GM23338 (cell line): ENCODE measurements at places on chromosomes 13 and 19.

DNA sequence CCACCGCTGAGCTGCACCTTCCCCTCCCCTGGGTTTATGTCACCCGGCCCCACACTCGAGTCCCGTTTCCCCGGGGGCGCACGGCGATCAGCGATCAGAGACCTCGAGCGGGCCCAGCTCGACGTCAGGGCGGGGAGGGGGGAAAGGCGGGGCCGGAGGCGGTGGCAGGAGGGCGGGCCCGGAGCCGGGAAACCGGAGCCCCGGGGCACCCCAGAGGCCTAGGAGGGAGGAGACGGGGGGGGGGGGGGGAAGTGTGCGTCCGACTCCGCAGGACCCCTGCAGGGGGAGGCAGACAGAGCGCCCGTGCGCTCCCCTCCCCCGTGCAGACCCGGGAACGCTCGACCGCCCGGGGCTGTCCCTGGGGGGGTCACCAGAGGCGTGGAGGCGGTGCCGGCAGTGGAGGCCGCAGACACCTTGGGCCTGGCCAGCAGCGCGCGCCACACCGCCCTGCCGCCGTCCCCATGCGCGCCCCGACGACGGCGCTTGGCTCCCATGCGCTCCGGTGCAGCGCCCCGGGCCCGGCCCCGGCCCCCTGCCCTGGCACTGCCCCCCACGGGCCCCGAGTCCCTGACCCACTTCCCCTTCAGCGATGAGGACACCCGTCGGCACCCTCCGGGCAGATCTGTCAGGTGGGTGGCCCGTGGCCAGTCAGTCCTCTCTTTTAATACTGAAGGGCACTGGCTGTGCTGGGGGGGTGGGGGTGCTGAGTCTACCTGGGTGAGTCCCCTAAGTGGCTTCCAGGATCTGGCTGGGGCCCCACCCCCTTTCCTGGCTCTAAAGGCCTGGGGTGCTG is 11.8 kb downstream of the PDE4A start:
- peak; percentile 60 for DNase-seq

GRCh38 chr13:104372095-104372655 is 1306.0 kb upstream of the SLC10A2 start:
- no peak for DNase-seq

DNA sequence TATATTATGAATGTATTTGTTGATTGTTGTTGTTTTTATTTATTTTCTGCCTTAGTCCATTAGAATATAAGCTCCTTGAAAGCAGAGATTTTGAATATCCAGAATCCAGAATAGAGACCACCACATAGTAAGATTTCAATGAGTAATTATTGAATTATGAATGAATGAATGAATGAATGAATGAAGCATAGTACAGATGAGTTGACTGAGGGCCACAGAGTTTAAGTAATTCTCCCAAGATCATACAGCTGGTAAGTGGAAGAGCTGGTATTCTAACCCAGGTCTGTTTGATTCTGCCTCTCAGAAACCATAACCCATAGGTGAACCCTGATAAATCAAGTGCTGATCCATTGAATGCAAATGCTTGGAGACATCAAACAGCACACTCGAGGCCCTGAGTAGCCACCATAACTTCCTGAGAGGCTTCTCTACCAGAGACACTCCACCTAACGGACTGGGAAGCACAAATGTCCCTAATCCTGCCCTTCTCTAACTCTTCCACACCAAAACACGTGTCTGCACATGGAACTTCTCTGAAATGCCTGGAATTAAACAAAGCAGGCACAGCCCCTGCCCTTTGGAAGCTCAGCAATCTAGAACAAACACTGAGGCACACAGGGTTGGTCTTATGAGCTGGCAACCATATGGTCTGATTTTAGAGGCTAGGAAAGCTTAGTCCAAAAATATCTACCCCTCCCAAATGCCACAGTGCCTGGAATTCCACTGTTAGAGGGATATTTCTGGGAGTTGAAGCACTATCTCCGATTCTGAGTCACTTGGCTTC is 190.1 kb downstream of the FOXO1 start:
- no peak for DNase-seq

- no peak for DNase-seq
Observed at GRCh38 chr13:75860935-75861334, 224.8 kb downstream of the LMO7 start.

DNA sequence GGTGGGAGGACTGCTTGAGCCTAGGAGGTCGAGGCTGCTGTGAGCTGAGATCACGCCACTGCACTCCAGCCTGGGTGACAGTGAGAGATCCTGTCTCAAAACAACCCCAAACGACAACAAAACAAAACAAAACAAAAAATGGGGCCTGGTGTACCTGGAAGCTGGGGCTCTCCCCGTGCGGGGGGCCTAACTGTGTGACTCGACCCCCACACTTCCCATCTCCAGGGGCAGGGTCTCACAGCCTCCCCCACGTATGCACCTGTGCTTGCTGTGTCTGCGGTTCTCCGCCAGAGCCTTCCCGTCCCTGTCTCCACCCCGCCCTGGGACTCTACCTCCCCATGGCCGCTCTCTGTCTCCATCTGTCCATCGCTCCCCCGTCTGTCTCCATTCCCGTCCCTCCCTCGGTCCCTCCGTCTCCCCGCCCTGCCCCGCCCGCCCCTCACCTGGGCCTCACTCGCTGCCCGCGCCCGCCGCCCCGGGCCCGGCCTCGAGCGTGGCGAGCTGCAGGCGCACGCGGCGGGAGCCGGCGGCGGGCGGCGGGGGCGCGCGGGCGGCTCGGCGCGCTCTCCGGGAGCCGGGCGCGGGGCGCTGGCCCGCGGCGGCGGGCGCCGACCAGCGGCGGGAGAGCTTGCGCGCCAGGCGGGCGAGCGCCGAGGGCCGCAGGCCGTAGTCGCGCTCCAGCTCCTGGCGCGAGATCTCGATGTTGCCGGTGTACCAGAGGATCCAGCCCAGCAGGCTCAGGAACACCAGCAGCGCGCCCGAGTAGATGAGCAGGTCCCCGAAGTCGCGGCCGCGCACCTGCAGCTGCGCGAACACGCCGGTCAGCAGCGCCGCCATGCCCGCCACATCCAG is 587 bp downstream of the TMEM238 start:
- peak; percentile 90 for DNase-seq

DNA sequence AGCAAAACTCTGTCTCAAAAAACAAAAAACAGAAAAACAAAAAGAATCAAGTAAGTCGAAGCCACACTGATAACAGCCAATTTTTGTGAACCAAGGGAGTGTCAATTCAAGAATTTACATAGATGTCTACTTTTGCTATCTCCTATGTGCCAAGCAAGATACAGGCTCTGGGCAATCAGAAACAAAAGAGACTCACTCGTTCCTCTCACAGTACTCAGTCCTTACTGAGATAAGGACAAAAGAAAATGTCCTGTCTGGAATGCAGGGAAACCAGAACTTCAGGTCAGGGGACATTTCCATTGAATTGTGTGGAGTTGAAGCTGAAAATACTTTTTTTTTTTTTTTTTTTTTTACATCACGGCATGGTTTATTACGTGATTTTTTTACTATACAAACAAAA is 53.0 kb downstream of the NLRP12 start:
- peak; percentile 73 for DNase-seq

GRCh38 chr13:70795484-70795883 is 687.2 kb upstream of the KLHL1 start:
- DNase-seq: no peak

DNA sequence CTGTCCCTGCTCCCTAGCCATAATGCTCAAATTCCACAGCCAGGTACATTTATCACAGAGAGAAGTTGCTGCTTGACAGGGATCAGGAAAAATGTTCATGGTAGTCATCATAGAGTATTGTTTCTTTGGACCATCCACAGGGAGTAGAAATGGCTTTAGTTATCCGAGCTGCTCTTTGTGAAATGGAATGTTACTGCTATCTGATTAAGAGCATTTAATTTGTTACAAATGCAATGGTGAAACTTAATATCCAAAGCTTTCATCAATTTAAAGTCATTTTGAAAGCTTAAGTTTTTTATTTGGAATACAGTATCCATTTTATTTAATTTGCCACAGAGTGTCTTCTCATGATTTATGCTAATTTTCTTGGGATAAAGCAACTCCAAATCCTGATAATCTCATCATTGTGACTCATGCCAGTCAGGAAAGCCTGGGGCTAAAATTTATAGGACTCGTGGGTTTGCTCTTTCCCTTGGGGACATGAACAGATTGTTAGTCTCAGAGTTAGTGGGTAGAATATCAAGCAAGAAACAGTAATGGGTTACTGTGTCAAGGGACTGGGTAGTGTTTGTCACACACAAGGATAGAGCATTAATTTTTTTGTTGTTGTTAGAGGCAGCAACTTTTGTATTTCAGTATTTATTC is 59.8 kb downstream of the SCEL start:
- no peak for DNase-seq

GRCh38 chr13:81293594-81294164 is 952.8 kb upstream of the SPRY2 start:
- DNase-seq: peak; percentile 19

- no peak for DNase-seq
Observed at GRCh38 chr19:18450021-18450930, 12.3 kb upstream of the ISYNA1 start.

DNA sequence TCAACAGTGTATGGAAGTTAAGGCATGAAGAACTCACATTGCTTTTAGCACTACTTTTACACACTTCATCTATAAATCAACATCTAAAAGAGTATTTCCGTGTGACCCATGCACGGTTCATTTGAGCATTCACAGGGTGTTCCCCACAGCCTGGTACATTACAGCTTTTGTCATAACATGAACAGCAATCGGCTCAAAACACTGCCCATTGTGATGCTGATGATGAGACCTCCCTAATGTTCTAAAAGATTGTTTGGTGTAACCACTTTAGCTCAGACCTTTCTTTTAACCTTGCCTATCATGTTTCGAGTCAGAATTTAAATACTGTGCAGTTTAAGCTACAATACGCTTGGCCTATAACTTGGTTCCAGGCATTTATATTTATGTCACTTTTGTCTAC is 4.1 kb upstream of the KLF5 start:
- DNase-seq: no peak

- DNase-seq: peak; percentile 25
Observed at GRCh38 chr13:41697578-41697977, 240.2 kb downstream of the RGCC start.

DNA sequence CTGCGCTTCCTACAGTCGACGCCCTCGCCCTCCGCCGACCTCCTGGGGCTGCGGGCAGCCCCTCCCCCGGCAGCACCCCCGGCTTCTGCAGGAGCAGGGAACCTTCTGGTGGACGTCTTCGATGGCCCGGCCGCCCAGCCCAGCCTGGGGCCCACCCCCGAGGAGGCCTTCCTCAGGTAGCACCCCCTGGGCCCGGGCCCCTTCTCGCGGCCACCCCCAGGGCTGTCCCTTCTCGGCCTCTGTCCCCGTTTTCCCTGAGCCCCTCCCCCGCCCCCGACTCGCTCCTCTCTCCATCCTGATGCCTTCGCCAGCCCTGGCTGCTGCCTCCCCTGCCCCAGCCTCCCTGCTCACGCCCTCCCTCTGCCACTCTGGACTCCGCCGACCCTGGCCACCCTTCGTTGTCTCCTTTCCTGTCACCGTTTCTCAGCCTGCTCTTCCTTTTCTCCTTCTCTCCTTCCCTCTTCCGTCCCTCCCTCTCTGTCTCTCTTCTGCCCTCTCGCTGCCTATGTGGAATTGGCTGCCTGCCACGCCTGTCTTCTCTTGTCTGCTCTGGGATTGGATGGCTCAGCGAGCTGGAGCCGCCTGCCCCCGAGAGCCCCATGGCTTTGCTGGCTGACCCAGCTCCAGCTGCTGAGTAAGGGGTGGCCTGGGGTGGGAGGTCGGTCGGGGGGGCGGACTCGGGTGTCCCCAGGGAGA is 11.0 kb downstream of the FUZ start:
- peak; percentile 93 for DNase-seq

- DNase-seq: peak; percentile 85
Observed at GRCh38 chr19:41993612-41994483, at the start of gene ATP1A3. ATP1A3 (minus strand) TSS chr19:41994230; CDS start chr19:41994076, 154 bp downstream.

- no peak for DNase-seq
Observed at GRCh38 chr13:60661521-60661920, 264.5 kb downstream of the TDRD3 start.

DNA sequence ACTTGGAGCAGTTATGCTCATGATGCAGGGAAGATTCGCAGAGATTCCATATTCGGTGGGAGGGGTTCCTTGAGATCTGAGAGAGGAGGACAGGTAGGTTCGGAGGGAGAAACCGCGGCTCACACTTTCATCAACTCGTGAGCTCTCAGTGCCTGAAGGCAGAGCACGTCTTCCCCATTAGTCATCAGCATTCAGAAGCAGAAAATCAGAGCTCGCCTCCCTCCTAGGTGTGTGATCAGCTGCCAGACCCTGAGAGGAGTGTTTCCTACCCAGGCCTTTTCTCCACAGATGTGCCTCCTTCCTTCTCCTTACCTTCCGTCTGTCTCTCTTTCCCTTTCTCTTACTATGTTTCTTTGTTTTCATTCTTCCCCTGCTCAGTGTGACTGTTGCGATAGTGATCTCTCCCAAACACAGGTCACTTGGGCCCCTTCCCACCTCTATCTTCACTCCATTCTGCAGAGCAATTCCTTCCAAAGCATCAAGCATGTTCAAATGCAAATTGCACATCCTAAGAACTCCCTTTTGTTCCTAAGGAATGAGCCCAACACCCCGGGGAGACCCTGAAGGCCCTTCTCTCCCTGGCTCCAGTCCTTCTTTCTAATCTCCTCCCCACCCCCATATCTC is 389.5 kb downstream of the UQCRFS1 start:
- DNase-seq: peak; percentile 11

- DNase-seq: no peak
Observed at GRCh38 chr19:7069904-7070226, 362 bp downstream of the ZNF557 start.

DNA sequence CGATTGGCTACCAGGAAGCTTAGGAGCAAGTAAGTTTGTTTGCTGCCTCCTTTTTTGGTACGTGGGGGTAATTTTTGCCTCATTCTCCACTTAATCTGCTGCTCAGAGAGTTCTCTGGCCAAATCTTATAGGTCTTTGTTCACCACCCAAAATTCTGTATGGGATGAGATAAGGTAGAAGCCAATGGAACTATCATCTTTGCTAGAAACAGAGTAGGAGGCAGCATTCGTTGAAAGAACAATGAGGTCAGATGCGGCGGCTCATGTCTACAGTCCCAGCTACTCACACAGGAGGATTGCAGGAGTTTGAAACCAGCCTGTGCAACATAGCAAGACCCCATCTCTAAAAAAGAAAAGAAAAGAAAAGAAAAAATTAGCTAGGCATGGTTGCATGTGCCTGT is 5.0 kb upstream of the DNAAF3 start:
- DNase-seq: no peak

DNA sequence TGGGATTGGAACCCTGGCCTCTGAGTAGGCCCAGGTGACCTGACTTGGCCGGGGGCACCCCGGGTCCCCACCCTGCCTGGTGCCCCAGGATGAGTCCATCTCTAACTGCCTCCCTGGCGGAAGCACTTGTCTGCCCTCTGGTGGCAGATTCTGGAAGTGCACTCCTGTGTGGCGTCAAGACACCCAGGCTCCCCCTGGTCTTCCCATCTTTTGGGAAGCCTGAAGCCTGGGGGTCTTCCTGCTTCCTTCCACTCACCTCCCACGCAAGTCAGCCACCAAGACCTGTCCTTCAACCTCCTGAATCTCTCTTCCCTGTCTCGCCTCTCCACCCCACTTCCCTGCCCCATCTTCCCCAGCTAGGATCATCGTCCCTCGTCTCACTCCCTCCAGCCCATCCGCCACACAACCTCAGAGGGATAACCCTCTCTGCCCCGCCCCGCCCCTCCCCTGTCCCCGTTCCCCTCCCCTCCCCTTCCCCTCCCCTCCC is 7.4 kb downstream of the RABAC1 start:
- DNase-seq: peak; percentile 94

- DNase-seq: no peak
Observed at GRCh38 chr19:57008432-57008831, 111.4 kb upstream of the USP29 start.
